ENCODE measurements at places on chromosomes 2 and 18.
A peak's percentile ranks its signal among the peaks of the same experiment; 100 is the strongest.

GRCh38 chr2:53424902-53425301, 342.7 kb upstream of the CHAC2 start:
- no peak for DNase-seq

GRCh38 chr2:763766-764525, 86.7 kb upstream of the TMEM18 start:
- DNase-seq, result no peak

DNA sequence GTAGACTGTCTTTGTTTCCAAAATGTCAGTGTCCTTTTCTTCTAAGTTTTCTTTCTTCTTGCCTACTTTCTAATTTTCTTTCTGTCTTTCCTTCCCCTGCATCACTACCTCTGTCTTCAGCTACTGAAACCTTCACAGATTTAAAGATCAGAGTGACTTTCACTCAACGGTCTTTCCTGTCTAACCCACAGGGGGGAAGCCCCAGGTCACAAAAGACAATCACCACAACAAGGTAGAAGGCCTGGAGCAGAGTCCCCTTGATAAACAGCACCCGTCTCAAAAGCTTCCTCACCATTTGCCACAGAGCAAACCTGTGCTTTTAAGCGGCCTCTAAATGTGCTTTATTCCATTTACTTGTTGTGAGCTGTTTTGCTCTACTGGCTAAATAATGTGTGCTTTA, 665.4 kb downstream of the BCL11A start:
- no peak for DNase-seq

DNA sequence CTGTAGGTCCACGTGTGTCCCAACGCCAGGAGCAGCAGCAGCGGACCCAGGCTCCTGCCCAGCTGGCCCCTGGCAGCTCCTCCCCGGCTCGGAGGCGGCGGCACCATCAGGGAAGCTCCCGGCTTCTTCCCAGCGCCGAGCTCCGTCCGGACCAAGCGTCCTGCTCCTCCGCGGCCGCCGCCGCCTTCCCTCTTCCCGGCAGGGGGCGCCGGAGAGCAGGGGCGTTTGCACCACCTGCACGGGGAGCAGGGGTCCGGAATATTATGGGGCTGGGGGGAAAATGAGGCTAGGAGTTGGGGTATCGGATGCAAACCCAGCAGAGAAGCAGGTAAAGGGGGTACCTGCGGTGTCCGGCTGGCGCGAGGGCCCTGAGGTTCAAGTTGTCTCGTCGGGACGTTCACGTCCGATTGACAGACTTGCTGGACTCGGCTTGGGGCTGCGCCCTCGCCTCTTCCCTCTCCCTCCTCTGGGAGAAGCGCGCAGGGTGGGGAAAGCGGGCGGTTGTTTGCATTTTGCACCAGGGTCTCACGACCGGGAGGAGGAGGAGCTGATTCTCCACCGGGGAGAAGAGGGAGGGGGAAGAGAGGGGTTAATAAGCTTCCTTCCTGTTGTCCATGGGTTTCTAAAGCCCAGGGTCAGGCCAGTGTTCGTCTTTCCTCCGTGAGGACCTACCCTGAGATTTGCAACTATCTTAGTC, at the start of gene CCBE1:
Gene CCBE1, minus strand, starts transcription at position 188 of the 697 bp plus-strand sequence.
- DNase-seq, result peak; percentile 4

- DNase-seq, result no peak
Observed at GRCh38 chr2:235027558-235028214, 75.9 kb downstream of the SH3BP4 start.

- no peak for DNase-seq
Observed at GRCh38 chr2:238097988-238098871, 1.9 kb upstream of the ESPNL start.

- DNase-seq, result no peak
Observed at GRCh38 chr2:169729274-169729605, 4.4 kb upstream of the KLHL23 start.

DNA sequence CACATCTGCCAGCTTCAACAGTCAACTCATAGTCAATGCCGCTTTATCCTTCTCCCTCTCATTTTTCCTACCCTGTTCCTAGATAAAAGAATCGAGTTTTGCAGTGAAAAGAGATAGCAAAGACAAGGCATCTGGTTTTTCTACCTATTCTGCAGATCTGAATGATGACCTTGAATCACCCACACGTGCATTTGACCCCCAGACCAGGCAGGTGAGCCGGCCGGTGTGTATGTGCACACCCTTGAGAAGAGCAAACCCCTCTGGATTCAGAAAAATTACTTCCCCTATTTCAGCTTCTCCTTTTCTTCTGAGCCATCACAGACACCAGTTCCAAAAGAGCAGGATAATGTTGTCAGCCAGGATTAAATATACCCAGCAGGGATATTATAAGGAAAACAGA, 115.6 kb upstream of the ST6GAL2 start:
- no peak for DNase-seq

- no peak for DNase-seq
Observed at GRCh38 chr2:233934524-233934923, 17.4 kb downstream of the TRPM8 start.

GRCh38 chr2:9205486-9205885, 1.1 kb upstream of the ASAP2 start:
- DNase-seq, result no peak

DNA sequence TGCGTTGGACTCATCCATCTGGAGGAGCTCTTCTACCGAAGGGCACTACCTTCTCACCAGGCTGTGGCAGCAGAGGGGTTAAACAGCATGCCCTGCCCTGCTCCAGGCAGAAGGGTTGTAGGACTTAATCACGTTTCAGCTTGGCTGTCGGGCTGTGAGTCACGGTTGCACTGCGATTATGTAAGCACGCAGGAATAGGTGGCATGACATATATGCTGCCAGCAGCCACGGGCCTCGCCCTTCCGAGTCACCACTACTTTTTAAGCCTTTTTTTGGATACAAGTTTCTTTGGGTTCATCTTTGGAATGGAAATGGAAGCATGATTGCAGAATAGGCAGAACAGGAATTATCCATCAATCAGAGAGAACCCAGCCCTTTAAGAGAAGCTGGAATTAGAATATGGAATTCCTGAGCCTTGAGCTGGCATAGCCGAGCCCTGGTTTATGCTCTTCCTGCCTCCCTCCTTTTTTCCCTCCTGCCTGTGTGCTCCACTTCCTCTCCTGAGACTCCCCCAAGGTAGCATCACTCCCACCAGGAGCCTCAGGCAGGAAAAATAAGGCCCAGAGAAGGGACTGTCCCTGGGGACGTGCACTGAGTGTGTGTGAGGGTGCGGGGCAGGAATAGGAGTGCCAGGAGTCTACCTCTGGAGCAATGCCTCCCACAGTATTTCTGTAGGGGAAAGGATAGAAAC, 86.8 kb downstream of the SEMA4F start:
- peak; percentile 67 for DNase-seq

DNA sequence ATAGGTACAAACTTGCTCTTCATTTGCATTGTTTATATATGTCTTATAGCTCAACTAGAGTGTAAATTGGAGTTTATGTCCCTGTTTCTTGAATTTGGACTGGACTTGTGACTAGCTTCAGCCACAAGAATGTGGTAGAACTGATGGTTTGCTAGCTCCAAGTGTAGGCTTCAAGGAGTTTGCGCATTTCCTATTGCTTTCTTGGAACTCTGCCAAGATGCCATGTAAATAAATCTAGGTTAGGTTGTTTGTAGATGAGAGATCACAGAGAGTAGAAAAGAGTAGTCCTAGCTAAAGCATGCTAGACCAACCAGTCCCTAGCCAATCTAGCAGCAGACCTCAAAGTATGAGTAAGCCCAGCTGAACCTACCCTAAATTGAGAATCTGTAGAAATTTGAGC, 183.0 kb upstream of the CYP26B1 start:
- DNase-seq, result no peak
